Activated T-helper 1 cell treated with Interleukin-2 at 50 U/mL for 16 hours (primary cell): ENCODE measurements at places on chromosomes 5 and 9.
A peak's percentile ranks its signal among the peaks of the same experiment; 100 is the strongest.

DNA sequence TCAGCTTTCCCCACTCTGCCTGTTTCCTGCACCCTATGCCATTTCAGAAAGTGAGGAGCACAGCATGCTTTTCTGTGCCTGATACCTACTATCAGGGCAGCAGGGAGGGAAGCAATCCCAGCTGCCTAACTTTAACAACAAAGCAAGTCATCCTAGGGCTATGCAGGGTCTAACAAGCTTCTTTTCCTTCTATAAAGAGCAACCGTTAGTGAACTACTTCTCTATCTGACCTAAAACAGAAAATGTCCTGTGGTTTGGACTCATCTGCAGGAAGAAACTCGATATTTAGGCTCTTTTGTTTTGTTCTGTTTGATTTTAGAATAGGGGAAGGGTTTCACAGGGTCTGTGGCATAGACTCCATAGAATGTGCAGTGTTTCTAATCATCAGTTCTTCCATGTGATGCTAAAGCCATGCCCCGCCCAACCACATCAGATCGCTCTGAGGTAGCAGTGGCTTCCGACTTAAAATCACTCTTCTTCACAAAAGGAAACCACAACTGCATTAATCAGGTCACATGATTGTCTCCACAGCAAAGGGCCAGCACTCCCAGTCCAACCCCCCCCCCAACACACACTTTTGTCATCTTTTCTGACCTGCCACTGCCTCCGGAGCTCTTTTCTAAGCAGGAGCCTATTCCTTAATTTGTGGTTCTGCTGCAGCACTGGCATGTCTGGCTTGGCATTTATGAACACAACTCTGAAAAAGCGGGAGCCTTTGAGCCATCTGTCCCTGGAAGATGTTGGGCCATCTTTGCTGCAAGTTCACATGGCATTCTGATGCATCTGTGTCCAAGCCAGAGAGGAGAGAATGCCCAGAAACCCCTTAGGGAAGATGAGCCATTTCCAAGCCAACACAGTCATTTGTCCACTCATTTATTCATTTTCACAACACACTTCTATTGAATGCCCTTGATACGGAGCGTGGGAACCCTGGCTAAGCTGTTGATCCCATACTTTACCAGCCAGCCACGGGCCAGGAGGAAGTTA lies 71.6 kb downstream of the CFAP90 start:
- no peak for DNase-seq

GRCh38 chr9:93683331-93684134 lies 107.1 kb downstream of the PHF2 start:
- DNase-seq: no peak

GRCh38 chr5:77425998-77426659 lies 66.0 kb downstream of the WDR41 start:
- no peak for DNase-seq

DNA sequence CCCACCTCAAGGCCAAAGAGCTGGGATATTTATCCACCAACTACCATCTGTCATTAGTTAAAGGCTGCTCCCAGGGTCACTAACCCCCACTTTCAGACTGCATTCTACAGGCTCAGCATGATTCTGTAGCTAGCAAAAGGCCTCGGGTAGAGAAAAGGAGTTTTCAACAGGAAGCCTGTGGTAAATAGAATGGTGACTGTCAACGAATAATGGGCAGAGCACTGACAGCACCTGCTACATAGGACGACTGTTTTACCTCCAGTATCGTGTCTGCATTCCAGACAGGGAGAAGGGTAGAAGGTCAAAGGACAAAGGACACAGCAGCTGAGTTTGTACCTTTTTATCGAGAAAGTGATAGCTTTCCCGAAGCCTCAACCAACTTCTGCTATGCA lies 20.3 kb downstream of the MFAP3 start:
- DNase-seq: no peak

- no peak for DNase-seq
Measured at GRCh38 chr5:42400474-42400873, 22.8 kb upstream of the GHR start.

GRCh38 chr9:128689293-128689774 lies 312 bp downstream of the SET start:
- DNase-seq: peak; percentile 47

DNA sequence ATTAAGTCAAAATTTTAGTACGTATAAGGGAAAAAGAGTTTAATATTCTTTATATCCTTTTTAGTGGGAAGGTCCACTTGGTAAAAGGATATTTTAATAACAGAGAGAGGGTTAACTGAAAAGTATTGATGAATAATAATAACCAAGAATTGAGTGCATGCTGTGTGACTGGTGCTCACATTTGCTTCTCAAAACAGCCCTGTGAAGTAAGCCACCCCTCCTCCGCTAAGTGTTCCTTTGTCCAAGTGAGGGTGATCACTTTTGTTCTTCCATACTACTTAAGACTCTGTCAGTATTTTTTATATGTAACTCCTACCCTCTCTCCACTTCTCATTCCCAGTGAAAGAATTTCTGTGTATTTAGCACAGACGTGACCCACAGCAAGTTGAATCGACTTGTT lies 51.5 kb downstream of the SLC44A1 start:
- DNase-seq: no peak

GRCh38 chr5:109028608-109029299 lies 281.1 kb downstream of the FER start:
- no peak for DNase-seq

GRCh38 chr5:31193116-31193515 lies 370 bp upstream of the CDH6 start:
- DNase-seq: no peak

GRCh38 chr9:27033815-27034403 lies 28.4 kb upstream of the LRRC19 start:
- no peak for DNase-seq

DNA sequence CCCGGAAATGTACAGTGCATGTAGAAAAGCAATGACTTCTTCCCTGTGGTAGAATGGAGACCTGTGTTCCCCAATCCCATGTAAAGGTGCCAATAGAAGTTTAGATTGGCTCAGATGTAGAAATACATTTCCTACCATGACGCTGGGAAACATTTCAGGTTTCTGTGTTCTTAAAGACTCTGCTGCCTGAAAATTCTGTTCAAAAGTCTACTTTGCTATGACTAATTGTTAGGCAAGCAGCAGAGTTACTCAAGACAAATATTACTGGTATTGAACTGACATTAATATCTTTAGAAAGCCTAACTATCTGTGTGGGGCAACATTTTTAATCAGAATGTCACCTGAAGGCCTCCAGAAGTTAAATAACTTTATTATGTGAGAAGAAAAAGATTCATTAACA lies 75.5 kb upstream of the ELL2 start:
- no peak for DNase-seq

DNA sequence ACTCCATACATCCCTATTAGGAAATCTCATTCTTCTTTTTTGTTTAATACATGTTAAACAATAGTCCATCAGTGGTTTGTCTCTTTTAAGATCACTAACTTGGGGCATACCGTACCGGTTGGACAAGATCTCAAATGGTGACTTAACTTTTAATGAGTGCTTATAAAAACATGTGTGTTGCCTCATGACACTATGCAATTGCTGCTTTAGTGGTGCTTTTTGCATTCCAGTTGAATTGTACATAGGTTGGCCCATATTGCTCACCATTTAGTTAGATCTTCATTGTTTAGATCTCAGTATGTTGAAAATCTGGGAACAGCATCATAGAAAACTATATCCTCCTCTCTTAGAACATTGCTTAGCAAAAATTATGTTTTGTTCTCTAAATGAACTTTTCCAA lies 17.8 kb downstream of the C9orf85 start:
- no peak for DNase-seq

DNA sequence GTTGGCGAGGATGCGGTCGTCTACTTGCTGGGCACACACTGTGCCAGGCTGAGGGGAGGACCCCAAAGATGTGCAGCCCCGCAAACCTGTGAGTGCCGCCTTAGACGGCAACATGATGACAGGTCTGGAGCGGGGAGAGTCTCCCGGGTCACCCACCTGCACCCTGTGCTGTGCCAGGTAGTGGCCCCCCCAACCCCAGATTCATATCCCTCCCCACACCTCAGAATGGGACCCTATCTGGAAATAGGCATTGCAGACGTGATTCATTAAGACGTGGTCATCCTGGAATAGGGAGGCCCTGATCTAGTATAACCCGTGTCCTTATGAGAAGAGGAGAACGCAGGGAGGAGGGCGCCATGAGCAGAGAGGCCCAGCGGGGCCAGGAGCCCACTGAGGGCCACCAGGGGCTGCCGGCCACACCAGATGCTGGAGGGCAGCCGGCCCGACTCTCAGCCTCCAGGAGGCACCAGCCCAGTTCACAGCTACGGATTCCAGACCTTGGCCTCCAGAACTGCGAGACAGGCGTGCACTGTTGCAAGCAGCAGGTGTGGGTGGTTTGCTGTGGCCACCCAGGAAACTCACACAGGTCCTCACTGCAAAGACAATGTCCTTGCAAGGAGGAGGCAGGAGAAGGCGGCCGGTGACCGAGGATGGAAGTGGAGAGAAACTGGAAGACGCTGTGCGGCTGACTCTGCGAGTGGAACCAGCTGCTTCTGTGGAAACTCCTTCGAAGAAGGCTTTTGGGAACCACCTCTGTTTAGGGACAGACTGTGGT lies 131.9 kb upstream of the LPCAT1 start:
- DNase-seq: no peak

- DNase-seq: no peak
Measured at GRCh38 chr5:156942064-156942463, 21.0 kb downstream of the TIMD4 start.

GRCh38 chr5:34930870-34931269 lies 1.5 kb downstream of the DNAJC21 start:
- no peak for DNase-seq

DNA sequence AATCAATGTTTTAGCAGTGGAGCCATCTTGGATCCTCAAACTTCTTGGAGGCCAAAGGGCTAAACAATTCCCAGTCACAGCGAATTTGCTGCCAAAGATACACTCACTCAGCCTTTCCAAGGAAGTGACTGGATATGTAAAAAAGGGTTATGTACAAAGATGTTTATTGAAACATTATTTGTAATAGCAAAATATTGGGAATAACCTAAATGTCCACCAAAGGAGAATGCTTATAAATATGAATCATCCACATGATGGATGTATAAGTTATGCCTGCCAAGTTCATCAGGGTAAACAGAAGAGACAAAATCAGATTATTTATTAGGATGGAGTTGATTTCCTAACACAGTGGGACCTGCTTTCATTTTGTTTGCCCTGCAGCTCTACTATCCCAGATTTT lies 145.2 kb upstream of the ABCA1 start:
- no peak for DNase-seq

GRCh38 chr9:35686222-35687203 lies 3.2 kb downstream of the TPM2 start:
- no peak for DNase-seq

- no peak for DNase-seq
Measured at GRCh38 chr5:180112181-180112861, 40.8 kb upstream of the RNF130 start.

DNA sequence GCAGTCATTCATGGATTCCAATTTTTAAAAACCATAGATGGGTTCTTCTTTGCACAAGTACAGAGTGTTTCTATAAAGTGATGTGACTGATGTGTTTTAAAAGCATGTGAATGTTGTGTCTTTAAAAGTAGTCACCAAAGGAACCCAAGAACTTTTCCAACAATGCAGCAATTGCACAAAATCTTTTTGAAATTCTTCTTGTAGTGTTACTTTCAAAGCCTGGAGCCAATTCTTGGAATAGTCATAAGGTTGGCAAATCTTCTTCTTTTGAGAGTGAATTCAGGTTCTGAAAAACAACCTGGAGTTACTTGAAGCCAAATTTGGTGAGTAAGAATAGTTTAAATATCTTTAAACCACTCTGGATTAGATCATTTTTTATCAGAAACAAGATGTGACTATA lies 10.5 kb downstream of the GRAMD2B start:
- DNase-seq: no peak

GRCh38 chr9:89815061-89815902 lies 210.5 kb downstream of the GADD45G start:
- no peak for DNase-seq

DNA sequence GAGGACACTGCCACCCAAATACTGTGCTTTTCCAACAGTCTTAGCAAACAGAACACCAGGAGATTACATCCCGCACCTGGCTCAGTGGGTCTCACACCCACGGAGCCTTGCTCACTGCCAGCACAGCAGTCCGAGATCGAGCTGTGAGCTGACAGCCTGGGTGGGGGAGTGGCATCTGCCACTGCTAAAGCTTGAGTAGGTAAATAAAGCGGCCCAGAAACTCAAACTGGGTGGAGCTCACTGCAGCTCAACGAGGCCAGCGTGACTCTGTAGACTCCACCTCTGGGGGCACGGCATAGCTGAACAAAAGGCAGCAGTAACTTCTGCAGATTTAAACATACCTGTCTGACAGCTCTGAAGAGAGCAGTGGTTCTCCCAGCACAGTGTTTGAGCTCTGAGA lies 28.8 kb downstream of the EPB41L4A start:
- no peak for DNase-seq

- DNase-seq: no peak
Measured at GRCh38 chr5:5313101-5313635, 109.3 kb upstream of the ICE1 start.

DNA sequence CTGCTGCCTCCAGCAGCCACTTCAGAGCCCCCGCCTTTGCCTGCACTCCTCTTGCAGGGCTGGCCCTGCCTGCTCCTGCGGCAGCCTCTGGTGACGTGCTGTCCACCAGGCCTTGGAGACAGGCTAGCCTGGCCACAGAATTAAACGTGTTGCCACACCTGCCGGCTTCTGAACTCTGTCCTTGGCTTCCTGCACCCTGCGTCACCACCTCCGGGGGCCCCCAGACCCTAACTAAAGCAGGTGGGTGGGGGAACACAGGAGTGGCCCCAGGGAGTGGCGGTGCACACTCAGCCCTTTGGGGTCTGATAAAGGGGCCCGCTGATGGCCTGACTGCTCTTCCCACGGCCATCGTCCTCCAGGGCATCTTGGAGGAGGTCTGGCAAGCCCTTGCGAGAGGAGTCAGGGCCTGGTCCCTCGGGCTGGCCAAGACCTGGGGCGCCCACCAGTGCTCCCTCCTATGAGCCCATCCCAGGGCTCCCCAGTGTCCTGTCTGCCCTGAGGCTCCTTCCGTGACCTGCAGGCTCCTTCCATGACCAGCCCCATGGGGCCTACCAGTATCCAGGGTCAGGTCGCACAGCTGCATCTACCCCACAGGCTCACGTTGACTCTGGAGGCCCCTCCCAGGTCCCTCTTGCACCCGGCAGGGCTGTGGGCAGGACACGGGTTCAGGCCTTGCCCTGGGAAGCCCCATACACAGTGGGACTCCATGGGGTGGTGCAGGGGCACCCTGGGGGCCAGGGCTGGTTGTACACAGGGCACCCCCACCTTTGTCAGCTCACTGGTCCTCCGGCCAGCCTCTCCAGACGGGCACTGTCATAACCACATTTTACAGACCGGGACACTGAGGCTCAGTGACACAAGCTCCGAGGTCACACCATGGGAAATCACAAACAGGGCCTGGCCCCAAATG lies 1.0 kb upstream of the MAMDC4 start:
- DNase-seq: no peak

GRCh38 chr9:34365282-34365681 lies 11.4 kb downstream of the MYORG start:
- no peak for DNase-seq
